Effector CD8-positive, alpha-beta T cell (primary cell): ENCODE measurements at places on chromosomes 1 and 21.

DNA sequence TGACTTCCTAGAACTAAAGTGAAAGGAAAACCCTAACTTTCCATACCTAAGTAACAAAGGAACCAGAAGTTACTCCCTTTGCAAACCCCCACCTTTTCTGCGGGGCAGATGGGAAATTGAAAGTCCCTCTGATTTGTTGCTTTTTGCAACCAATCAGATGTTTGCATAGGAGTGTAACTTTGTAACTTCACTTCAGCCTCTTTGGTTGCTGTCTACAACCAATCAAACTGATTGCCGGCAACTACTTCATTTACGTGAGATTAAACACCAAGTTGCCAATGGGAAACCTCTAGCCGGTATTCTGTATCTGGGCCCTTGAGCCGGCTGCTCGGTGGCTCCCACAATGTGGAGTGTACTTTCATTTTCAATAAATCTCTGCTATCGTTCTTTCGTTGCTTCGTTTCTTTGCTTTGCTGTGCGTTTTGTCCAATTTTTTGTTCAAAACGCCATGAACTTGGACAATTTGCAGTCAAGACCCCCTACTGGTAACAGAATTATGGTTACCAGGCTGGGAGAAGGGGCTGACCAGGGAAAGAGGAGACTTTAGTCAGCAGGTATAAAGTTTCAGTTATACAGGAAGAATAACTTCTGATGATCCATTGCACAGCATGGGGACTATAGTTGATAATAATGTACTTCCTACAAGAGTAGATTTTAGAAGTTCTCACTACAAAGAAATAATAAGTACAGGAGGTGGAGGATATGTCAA lies 69.2 kb upstream of the RGS2 start:
- DNase-seq: no peak

GRCh38 chr1:244341455-244342450 lies 110.0 kb downstream of the ADSS2 start:
- no peak for DNase-seq

DNA sequence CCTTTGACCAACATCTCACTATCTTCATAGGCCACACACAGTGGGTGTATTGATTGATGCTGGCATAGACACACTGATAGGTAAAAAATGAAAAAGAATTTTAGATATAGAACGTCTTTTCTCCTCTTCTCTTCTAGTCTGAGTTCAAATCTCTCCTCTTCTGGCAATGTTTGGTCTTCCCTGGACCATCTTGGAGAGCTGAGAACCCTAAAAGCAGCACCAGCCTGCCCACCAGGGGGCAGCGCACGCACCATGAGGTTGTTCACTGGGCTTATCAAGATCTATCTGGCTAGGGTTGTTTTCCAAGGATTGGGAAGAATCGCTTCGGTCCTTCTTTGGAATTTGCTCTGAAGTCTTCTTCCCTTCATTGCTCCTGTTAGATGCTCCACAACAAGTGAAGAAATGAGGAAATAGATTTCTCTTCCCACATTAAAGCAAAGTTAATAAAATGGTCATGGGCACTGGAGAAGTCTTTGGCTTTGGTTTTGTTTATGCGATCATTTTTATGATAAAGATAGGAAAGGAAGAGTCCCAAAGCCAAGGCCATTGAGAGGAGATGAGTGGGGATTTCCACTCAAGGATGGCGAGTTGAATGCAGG lies 104.0 kb upstream of the OLIG2 start:
- peak; percentile 3 for DNase-seq

GRCh38 chr21:41737651-41738324 lies 29.1 kb downstream of the RIPK4 start:
- no peak for DNase-seq

DNA sequence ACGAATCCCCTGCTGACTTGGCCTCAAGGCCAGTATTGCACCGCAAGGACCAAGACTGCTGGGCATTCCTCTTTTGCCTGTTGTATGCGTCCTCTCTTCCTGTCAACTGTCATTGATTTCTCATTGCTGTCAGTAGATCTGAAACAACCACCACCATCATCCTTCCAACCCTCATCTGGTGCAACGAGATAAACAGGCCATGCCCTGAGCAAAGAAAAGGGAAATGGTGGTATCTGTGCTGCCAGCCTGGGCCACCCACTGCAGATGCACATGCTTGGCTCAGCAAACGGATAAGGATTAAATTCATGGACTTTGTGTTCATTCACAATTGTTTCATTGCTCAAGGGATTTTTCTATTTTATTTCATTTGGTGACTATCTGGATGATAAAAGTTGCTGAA lies 13.6 kb downstream of the OXCT2 start:
- DNase-seq: no peak

- DNase-seq: no peak
Observed at GRCh38 chr1:18588093-18588492, 42.6 kb upstream of the PAX7 start.

GRCh38 chr1:81437649-81438048 lies 363.1 kb upstream of the ADGRL2 start:
- no peak for DNase-seq

DNA sequence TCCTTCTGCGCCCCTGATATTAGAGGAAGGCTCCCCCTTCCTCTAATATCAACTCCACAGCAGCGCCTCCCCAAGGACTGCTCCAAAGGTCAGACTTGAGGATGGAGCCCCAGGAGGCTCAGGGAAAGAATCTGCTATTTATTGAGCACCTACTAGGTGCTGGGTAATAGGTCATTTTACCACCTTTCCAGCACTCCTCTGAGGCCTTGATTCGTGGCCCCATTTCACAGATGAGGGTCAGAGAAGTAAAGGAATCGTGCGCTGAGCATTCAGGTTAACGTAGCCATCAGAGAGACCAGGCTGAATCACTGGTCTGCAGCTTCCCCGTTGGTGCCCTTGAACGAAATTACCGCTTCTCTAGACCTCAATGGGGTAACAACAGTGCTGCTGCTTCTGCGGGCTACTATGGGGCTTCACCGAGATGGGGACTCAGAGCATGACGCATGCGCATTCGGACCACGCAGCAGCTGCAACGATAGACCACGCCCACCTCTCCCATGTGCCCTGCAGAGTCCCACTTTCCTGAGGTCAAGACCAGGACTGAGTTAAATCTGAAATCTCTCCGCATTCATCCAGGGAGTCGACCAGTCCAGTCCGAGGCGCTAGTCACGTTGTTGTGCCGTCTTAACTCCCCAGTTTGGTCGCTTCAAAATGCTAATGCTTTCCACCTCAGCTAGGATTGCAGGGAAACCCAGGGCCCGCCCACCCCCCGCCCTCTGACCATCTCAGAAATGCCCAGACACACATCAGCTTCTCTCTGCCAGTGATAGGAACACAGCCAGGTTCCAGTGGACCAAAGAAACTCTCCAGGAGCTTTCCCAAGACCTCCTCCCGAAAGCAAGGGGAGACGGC lies 12.9 kb downstream of the CAMK2N1 start:
- DNase-seq: no peak

- no peak for DNase-seq
Observed at GRCh38 chr1:52739699-52740467, 13.6 kb downstream of the ZYG11B start.

GRCh38 chr1:200207711-200208126 lies 180.2 kb downstream of the NR5A2 start:
- no peak for DNase-seq
